ENCODE measurements at places on chromosomes 7 and 10.

- no peak for DNase-seq
Observed at GRCh38 chr10:29635711-29636144, 957 bp upstream of the SVIL start.

DNA sequence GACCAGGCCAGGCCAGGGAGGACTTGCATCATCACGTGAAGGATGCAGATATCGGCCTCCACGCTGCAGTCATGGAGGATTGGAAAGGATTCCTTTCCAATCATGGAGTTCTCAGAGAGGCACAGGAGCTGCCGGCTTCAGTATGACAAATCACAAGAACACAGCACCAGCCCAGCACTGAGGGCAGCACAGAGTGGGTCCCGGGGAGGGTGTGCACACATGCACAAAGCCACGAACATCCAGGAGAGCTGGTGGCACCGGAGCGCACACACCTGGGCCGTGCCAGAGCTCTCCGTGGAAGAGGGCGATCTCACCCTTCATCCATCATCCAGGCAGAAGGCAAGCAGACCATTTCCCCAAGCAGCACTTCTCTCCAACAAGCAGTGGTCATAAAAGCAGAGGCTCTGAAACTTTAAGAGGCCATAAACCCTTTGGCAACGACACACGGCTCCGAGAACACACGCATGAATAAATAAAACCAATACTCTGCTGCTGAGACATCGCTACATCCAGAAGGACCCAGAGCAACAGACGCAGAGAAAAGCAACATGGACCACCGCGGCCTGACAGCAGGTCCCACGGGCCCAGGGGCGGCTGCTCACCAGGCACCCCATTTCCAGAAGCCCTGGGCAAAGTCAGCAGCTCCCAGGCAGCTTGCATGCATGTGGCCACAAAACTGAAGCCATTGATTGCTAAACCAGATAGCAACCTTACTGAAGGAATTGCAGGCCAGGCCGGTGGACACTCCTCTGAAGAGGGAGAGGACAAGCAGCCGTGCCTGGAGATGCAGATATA lies 180.8 kb downstream of the USP6NL start:
- DNase-seq, result no peak

- DNase-seq, result no peak
Observed at GRCh38 chr10:42707234-42707633, 68.9 kb upstream of the ZNF33B start.

DNA sequence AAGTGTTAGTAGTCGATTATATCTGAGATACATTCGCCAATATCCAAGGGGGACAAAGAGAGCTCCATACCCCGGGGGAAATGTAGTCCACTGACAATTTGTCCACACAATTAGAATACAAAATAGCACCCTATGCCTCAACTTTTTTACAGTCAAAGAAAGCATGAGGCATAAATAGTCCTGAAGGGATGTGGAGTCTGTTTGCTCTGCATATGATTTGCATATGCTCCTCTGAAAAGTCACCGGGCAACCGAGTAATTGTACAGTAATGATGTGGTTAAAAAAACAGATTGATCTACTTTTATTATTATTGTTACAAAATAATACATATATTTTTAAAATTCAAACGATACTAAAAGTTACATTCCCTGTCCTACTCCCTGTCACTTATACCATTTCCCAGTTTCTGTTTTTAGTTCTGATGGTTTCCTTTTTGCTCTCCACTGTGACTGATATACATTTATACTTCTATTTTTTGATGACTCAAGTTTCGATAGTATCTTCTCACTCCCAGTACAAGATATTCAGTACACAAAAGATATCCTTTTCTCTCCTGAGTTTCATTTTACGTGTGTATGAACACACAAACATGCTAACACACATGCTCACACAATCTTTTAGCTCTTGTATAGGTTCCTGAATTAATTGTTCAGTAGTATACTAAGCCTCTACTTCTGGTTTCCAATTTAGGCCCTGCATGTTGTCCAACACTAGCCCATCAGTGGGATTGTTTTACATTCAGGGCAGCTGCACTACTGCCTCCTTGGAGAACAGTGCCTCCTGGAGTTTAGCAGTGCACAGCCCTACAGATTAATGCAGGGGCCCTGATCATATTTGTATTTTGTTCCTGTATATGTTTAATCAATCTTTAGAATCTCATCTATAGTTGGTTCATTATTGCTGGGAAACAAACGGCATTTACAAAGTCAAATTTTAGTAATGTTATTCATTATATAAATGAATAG lies 130.9 kb downstream of the TES start:
- DNase-seq, result no peak

DNA sequence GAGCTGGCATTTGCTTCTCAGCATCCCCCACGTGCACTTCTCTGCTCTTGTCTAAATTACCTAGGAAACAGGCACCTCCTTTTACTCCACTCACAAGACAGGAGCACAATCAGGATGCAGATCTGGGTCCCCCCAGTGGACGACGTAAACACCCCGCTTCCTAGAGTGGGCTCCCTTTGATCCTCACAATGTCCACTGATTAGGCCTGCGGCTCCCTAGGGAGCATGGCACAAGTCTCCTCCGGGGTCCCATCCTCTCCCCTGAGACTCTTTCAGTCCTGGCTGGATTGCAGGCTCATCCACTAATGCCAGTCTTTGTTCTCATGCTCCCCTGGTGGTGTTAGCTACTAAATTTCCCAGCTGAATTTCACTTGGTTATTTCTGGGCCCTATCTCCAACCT lies 98.3 kb downstream of the GLI3 start:
- no peak for DNase-seq

DNA sequence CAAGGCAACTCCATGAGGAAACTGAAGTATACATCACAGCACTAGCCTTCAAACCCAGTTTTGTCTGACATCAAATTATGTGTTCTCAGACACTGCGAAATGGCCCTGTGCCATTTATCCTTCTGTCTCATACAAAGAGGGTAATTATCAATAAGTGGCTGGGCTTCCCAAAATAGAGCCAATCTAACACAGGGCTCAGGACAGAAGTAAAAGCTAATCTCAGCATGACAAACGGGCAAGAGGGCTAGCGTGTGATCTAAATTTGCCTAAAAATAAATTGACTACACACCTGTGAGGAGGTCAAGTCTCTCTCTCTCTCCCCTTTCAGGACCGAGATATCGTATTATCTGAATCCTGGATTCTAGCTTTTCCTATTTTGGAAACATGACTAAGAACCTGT lies 67.2 kb downstream of the DGKB start:
- no peak for DNase-seq

DNA sequence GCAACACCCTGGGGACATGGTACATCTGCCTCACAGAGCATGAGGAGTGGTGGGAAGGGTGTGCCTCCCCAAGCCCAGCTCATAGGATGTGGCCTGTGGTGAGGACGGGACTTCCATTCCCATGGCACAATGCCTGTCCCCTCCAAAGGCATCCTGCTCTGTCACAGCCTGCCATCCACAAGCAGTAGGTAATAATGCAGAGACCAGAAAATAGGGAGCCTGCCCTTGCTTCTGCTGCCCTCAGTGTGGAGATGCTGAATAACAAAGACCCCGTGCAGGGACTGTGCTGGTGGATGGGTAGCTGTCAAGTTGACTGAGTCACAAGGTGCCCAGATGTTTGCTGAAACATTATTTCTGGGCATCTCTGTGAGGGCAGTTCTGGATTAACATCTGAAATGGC lies 199.9 kb upstream of the GRB10 start:
- no peak for DNase-seq

- no peak for DNase-seq
Observed at GRCh38 chr7:80047856-80048459, 86.7 kb upstream of the GNAI1 start.

DNA sequence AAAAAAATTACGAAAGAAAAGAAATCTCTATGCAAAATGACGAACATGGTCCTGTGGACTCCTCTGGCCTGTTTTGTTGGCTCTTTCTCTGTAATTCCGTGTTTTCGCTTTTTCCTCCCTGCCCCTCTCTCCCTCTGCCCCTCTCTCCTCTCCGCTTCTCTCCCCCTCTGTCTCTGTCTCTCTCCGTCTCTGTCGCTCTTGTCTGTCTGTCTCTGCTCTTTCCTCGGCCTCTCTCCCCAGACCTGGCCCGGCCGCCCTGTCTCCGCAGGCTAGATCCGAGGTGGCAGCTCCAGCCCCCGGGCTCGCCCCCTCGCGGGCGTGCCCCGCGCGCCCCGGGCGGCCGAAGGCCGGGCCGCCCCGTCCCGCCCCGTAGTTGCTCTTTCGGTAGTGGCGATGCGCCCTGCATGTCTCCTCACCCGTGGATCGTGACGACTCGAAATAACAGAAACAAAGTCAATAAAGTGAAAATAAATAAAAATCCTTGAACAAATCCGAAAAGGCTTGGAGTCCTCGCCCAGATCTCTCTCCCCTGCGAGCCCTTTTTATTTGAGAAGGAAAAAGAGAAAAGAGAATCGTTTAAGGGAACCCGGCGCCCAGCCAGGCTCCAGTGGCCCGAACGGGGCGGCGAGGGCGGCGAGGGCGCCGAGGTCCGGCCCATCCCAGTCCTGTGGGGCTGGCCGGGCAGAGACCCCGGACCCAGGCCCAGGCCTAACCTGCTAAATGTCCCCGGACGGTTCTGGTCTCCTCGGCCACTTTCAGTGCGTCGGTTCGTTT lies 83.5 kb upstream of the SLF2 start:
- no peak for DNase-seq

GRCh38 chr7:95095966-95096540 lies 188.7 kb downstream of the PPP1R9A start:
- DNase-seq, result no peak

DNA sequence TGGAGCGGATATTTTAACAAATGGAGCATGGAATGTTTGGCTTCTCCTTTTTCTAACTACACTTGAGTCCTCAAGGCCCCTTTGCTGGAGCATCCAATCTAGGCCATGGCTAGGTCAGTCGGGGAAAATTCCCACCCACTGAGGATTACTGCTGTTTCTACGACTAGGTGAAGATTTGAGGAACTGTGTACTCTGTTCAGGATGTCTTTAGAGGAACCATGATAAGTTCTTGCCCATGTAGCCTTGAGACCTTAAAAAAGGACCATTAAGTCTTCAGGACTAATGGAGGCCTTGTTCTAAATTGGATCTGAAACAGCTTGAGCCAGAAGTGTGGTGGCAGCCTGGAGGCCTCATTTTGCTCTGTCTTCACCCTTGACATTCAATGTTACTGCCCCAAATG lies 6.2 kb downstream of the AGK start:
- no peak for DNase-seq

- DNase-seq, result no peak
Observed at GRCh38 chr10:72122221-72122620, 33.9 kb upstream of the SPOCK2 start.

GRCh38 chr7:42456267-42456666 lies 219.3 kb upstream of the GLI3 start:
- no peak for DNase-seq

DNA sequence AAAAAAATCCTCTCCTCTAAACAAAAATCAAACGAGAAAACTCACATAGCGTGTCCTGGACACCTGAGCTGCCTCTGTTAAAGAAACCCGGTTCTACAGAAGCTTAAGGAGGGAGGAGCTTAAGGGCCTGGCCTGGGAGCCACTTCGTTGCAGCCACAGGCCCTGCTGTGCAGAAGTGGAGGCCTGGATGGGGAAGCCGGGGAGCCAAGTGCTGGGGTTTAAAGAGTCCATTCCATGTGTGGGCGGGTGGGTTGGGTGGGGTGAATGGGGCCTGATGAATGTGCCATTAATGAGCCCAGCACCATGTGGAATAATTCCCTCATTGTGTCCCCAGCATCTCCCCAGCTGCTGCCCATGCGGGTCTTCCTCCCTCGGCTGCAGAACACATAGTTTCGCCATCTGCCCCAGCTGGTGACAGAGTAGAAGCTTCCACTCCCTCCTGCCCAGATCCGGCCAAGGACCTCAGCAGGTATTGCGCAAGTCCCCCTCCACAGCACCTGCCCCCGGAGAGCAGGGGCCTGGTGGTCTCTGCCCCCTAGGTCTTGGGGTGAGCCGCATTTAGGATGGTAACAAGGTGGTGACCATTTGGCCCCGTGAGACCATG lies 127.8 kb upstream of the BTBD16 start:
- DNase-seq, result no peak

DNA sequence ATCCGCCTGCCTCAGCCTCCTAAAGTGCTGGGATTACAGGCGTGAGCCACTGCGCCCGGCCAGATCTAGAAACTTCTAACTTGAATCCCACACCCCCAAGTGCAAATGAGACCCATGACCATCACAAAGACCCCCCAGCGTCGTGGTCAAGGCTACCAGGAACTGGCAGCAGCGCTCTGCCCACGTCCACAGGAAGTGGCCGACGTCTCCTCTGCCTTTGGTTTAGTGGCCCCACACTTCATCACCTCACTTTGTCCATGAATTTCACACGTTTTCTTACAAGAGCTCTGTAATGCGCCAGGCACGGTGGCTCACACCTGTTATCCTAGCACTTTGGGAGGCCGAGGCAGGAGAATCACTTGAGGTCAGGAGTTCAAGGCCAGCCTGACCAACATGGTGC lies 53.5 kb upstream of the TNRC18 start:
- DNase-seq, result no peak

DNA sequence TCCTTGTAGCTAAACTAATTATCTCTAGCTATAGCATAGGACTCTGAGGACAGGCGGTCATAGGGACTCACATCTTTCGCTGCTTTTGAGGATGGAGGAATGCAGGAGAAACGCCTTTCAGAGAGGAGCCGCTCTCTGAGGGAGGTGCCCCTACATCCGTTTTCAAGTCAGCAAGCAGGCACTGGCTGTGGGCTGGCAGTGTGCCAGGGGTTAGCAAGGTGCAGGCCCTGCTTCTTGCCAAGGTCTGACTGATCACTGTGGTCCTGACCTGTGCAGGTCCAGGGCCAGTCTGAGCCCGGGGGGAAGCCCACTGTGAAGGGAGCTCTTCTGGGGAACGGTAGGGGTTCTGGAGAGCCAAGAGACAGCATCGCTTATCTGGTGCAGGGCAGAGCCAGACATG lies 89.4 kb downstream of the SH3PXD2A start:
- DNase-seq, result peak; percentile 64

DNA sequence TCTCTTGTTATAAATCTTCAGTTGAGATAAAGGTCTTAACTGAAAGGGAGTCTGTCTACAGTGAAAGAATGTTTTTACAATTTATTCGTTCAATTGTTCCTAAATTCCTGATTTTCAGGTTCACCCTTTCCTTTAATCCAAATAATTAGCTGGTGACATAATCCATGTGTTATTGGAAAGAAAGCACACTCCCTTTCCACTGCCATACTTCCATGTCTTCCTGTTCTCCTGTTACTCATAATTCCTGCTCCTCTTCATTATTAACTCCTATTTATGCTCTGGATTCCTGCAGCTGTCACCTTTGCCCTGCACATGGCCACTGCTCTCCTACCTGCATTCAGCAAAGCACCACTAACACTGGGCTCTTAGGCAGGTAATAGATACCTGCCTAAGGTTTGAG lies 40.0 kb upstream of the FAM3C start:
- no peak for DNase-seq

GRCh38 chr7:55556492-55556891 lies 15.8 kb downstream of the VOPP1 start:
- DNase-seq, result no peak

GRCh38 chr7:124171068-124171467 lies 138.2 kb upstream of the TMEM229A start:
- DNase-seq, result no peak
